ENCODE measurements at places on chromosomes 5 and 9.

DNA sequence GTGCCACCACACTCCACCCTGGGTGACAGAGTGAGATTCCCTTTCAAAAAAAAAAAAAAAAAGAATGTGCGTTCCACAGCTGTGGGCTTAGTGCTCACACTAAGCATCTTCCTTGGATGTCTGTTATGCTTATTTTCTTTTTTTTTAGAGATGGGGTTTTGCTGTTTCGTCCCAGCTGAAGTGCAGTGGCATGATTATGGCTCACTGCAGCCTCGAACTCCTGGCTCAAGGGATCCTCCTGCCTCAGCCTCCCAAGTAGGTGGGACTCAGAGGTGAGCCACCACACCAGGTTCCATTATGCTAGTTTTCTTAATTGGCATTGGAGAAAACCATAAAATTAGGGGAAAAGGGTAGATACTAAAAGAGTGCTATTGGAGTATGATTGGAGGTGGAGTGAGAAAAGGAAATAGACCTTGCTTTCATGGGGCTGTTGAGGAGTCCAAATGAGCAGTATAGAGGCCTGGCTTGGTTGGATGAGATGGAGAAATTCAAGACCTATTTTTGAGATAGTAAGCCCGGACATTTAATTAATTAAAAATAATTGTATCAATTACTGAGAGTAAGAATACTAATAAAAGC lies 978 bp upstream of the BRD3OS start:
- DNase-seq = no peak

DNA sequence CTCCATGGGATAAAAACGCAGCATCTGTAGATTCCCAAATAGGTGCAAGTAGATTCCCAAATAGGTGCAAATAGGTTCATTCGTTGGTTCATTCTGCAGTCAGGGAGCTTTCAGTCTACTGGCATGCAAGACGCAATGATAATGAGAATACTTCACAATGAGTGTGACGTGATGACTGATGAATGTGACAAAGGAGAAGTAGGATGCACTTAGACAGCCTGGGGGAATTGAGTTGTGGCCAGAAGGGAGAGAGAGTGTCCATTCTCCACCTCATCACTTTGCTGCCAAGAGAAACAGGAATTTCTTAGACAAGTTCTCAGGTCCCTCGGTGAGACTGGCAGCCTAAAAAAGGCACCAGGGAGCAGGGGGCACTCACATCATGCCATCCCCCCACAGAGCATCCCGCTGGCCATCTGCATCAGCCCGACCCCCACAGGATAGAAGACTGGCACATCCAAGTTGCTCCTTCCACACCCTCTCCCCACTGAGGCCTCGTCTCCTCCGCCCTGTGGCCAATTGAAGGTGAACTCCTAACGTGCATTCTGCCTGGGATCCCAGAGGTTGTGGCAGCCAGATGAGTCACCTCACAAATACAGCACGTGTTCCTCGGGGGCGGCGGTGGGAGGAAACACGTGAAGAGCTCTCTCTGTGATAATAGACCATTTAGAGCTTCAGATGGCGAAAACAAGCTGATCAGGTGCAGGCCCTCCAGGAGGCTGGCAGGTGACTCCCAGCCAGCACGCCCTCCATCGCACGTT lies 19.9 kb upstream of the KCNIP1 start:
- no peak for DNase-seq

DNA sequence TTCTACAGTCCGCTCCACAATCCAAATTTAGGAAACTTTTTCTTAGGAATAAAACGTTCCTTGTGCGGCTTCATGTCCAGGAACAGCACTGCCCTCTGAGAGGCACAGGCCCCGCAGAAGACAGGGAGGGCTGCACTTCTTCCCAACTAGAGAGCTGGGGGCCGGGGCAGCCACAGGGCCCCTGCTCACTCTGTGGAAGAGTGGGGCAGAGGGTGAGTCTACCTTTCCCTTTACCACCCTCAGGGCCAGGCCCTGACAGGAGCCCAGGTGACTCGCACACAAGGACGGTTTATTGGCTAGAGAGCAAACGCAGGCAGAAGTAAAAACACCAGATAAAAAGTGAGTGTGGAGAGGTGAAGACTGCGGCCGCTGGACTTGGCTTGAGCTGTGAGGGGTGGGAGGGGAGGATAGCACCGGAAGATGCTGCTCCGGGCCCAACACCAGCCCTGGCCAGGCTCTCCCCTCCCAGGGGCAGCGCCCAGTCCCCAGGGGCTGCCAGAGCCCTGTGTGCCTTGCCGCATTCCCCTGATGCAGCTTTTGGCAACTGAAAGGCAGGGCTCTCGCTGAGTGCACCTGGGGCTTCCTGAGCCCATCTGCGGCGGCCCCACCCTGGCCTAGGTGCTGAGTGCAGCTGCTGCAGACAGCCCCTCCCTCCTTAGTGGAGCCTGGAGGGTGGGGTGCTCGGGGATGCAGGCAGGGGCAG lies 20.2 kb downstream of the SH3GLB2 start:
- peak; percentile 32 for DNase-seq

DNA sequence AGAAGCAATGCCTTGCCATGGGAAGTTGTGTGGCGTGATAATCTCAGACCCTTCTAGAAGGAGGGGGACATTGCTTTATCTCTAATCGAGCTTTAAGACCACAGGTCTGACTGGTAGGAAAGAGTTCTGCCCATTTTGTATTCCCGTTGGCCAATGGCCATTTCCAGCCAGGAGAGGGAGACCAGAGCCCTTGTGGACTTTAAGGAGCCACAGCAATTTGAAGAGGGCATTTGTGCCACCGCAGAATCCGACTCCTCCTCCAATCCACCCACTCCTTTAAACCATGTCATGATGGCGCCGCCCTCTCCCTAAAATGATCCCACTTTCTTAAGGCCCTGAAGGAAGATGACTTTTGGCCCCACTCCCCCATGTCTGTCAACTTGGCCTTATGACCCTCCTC lies 560.5 kb upstream of the ADAMTS16 start:
- no peak for DNase-seq

Data from GM13976 (cell line).